ENCODE measurements at places on chromosomes 2 and 18.

DNA sequence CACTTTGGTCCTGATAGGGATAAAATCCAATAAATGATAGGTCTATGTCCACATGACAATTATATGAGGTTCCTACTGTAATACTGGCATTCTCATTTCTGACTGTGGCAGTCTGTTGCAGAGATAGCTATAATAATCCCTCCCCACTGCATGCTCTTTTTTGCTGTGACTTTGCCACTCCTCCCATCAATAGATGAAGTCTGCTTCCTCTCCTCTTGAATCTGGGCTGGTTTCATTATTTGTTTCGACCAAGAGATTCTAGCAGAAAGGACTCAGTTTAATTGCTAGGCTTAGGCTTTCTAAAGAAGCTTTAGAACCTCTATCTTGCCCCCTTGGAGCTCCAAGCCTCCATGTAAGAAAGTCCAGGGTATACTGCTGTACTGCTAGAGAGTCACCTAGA lies 23.3 kb upstream of the CREB1 start:
- DNase-seq: no peak

DNA sequence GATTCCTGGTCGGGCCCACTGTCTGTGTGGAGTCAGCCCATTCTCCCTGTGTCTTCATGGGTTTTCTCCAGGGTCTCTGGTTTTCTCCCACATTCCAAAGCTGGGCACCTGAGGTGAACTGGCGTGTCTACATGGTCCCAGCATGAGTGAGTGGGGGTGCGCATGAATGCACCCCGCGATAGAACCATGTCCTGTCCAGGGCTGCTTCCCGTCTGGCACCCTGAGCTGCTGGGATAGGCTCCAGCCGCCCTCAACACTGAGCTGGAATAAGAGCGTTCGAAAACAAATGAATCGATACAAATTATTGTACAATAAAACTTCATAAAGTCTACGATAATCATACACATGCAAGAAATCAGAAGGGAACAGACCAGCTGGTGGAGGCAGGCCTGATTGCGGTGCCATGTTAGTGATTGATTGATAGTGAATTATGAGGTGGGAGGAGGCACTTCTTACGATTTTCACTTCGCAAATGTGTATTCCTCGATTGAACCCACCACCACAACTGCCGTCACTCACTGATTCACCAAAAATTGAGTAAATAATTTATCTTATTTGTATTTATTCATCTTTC lies 186.6 kb downstream of the MGAT5 start:
- DNase-seq: no peak

DNA sequence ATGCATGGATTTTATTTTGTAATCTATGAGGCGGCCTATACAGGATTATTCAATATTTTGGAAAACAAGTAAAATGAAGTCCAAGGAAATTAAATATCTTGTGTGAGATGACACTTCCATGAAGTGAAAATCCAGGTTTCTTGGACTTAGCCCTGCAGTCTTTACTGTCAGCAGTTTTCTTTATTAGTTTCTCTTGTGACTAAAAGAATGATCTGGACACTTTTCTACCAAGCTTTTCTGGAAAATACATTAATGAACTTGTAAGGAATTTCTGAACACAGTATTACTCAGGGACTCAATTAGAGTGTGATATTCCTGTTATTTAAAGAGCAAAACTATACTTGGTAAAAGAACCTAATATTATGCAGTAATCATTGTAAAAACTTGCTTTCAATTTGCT lies 610.4 kb upstream of the SLC8A1 start:
- no peak for DNase-seq

- DNase-seq: no peak
Observed at GRCh38 chr2:181778621-181779201, 98.4 kb upstream of the NEUROD1 start.
